ENCODE measurements at places on chromosomes 3 and 15.

DNA sequence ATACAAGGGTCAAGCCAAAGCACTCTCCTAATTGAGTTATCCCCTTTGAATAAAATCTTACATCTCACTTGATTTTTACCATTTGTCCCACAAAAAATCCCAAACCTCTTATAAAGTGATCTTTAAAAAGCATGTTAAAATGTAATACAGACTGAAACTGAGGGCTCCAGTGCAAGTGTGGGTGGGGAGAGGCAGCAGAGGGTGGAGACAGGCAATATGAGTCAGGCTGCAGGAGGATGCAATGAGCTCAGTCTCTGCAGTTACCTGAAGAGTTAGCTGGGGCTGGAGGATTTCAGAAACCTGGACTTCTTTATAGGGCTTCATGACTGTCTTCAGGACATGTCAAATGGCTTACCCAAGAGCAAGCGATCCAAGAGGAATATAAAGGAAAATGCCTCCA, 14.2 kb upstream of the COLQ start:
- no peak for DNase-seq

DNA sequence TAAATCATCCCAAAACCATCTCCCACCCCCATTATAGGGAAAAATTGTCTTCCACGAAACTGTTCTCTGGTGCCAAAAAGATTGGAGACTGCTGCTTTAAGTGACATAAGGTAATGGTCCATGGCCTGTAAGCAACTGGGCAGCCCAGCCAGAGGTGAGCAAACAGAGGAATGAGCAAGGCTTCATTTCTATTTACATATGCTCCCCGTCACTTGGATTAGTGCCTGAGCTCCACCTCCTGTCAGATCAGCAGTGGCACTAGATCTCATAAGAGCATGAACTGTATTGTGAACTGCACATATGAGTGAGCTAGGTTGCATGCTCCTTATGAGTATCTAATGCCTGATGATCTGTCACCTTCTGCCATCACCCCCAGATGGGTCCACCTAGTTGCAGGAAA, 1159.8 kb upstream of the ALCAM start:
- no peak for DNase-seq

DNA sequence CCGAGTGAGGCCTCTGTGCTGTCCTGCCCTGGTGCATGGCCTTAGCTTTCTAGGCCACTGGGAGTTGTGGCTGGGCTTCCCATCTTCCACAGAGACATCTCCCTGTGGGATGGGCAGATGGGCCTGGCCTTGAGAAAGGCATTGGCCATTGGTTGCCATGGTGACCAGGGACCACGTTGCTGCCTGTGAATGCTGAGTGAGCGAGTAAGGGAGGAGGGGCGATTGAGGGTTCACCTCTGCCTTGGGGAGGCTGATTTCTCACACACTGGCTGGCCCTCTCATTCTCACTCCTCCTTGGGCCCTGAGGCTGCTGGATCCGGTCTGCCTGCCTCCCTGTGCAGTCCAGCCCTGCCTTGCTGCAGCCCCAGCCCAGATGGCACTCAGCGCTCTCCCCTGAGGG, 26.4 kb upstream of the DOCK3 start:
- no peak for DNase-seq

GRCh38 chr3:2944628-2945027, 165.5 kb downstream of the IL5RA start:
- no peak for DNase-seq

GRCh38 chr15:74403588-74403919, 30.2 kb downstream of the SEMA7A start:
- DNase-seq = no peak

DNA sequence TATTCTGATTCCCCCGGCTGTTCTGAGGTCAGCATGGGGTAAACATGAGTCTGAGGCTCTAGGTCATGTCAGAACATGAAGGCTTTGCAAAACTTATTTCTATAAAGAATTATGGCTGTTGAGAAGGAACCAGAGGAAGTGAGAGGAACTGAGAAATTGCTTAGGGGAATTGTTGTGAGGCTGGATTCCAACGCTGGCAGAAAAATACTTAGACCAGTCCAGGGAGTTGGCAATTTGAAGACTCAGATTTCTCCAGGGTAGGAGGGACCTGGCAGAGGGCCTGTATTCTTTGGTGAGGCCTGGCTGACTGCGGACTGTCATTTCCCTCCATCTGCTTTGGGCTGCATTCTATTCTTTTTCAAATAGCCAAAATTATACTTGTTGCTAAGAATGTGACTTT, 155.5 kb downstream of the PLD1 start:
- DNase-seq = peak; percentile 57

GRCh38 chr3:104887069-104887468, 479.6 kb upstream of the ALCAM start:
- DNase-seq = no peak

DNA sequence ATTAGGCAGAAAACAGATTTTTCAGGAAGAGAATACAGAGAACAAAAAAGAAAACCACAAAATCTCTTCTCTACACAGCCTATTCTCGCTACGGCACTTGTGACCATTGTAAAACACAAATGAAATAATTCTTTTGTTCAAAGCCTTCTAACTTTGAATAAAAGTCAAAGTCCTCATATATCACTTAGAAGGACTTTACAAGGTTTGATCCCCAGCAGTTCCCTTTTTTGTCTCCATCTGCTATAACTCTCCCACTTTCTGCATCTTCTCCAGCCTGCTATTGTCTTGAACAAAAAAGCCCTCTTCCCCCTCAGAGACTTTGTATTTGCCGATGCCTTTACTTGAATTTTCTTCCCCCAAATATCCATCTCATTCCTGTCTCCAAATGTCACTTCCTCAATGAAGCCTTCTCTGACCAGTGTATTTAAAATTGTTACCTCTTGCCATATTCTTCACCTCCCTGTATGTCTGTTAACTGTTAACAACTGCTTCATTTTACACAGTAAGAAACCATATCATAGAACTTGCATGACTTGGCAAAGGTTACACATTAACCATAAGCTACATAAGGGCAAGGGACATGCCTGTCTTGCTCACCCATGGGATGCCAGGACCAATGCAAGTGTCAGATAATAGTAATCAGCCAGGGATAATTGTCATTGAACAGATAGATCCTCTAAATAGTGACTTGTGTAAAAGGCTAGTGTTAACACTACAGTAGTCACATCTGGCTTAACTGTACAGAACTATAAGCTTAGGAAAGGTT, 122.4 kb downstream of the CBLB start:
- DNase-seq = no peak

GRCh38 chr3:197858598-197858997, 67.5 kb downstream of the LRCH3 start:
- no peak for DNase-seq

DNA sequence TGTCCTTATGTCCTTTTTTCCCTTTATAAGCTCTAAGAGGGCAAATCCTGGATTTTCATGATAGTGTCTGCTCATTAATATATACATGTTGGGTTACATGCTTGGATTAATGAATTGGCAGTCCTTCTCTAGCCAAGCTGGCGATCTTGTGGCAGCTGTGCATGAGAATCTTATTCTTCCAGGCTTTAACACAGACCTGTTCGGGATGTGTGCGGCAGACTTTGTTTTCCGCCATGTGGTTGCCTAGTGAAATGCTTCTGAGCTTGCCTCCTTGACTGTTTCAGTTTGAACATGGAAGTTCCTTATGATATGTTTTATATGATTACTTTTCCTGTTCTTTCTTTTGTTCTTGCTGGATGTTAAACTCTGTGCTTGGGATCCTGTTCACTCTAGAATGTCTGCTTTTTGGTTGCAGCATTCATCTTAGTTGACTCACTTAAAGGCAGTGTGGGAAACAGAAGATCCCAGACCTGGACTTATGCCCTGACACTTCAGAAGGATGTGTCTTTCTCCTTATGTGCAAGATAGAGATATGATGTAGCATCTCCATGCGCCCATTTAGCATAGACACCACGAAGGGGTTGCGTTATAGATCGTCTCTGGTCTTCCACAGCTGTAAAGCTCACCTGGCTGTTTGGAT, 7.2 kb downstream of the CHCHD6 start:
- no peak for DNase-seq

DNA sequence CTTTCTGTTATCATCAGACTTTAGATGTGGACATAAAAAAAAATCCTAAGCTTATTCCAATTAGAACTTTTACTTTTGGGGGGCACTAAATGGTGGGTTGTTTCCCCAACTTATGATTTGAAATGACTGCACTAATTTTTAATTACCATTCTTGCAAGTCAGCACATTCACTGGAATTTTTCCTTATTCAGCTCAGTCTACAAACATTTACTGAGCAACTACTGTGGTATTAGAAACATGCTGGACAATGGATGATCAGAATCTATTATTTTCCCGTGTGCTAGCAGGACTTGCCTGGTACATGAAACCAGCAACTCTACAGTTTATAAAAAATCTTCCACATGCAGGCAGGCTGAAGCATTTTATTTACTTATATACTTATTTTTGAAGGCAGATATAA, 273.6 kb downstream of the FOXP1 start:
- DNase-seq = no peak

DNA sequence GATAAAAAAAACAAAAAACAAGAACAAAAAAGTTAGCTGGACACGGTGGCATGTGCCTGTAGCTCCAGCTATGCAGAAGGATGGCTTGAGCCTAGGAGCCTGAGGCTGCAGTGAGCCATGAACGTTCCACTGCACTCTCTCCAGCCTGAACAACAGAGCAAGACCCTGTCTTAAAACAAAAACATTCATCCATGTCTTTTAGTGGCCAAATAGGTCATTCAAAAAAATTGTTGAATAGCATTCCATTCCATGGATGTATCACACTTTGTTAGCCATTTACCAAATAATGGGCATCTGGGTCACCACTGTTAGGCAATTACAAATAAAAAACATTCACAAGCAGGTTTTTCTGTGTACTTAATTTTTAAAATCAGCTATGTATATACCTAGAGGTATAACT, 139.7 kb downstream of the STAG1 start:
- no peak for DNase-seq

DNA sequence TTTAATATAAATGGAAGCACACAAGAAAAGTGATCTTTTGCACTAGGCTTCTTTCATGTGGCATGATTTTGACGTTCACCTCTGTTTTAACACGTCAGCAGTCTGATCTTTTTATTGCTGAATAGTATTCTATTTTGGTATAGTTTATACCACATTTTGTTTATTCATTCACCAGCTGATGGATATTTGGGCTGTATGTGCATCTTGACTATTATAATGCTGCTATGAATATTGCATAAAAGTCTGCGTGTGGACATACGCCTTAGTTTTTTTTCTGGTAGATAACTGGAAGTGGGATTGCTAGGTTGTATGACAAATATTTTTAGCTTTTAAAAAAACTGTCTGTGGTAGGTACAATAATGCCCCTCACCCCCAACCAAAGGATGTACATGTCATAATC, 14.4 kb downstream of the NAA50 start:
- no peak for DNase-seq

DNA sequence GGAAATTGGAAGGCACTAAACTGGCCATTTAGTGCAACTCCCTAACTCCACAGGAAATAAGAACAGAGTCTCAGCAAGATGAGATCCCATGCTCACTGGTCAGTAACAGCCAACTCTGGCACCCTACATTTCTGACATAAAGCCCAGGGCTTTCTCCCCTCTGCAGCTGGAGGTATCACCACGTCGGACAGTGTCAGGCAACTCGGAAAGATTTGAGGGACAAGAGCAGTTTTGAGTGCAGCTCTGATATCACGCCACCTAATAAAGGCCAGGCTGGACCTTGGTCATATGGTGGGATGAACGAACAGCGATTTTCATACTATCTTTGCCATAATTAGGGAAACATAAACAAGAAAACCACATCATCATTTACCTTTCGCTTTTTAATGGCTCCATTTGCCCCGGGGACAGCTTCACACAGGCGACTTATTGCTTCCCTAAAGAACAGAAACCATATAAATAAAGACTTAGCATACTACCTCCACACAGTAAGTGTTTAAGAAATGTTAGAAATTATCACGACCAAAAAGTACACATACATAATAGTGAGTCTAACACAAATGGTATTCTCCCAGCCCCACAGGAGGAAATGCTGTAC, 12.5 kb downstream of the EID1 start:
- no peak for DNase-seq

- DNase-seq = no peak
These were observed 28.8 kb downstream of the KNG1 start for GRCh38 chr3:186746008-186746407.

DNA sequence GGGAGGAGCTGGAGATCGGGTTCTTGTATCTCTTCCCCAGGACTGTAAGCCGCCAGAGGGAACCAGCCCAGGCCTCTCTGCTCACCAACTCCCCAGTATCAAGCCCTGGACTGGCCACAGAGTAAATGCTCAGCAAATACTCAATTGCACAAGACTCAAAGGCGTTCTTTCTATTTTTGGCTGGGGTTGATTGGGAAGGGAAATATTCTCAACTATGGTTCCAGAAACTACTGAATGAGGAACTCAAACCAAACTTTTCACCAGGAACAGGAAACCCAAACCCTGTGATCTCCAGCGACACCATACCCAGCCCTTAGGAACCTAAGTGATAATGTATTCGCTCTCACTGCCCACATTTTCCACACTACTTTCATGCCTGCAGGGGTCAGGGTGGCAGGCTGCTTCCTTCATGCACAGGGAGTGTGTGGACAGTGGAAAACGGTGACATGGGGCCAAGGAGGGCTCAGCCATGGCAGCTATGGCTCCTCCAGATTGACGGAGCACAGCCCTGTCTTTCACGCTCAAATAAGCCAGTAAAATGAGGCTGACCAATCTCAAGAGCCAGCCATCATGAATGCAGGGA, 124.7 kb upstream of the RAD18 start:
- no peak for DNase-seq

DNA sequence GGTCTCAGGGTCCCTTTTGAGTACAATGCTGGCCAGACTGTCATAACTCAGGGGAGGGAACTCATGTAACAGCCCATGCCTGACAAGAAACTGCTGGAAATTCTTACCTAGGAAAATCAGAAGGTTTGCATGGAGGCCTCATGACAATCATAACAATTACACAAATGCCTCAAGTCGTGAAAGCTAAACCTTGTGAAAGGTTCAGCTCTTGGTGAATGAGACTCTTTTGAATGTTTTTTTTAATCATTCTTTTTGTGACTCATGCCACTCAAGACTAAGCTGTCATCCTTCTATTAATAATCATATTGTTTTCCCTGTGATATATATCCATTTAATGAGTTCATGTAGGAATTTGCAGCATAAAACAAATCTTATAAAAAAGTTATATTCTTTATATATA, 61.4 kb upstream of the LEKR1 start:
- DNase-seq = no peak

GRCh38 chr3:148974726-148975125, 16.6 kb upstream of the GYG1 start:
- DNase-seq = no peak

GRCh38 chr15:63856711-63857460, 23.1 kb upstream of the HERC1 start:
- no peak for DNase-seq

DNA sequence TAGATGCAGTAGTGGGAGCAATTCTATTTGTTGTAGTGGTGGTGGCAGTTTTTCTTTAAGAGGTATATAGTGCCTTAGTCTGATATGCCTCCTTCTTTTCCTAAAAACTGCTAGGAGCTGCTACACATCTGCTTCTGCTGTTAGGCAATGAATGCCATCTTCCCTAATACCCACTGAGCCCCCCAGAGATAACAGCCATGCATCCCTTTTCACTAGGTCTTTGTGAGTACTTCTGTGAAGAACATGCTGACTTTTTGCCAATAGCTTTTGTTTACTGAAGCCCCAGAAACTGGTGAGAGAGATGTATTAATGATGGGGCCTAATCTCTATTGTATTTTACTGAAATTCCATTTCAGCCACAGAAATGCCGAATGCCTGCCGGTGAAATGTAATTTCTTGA, 92.6 kb upstream of the CHL1 start:
- no peak for DNase-seq

Measured in uterus (tissue), 4 donors.